ENCODE measurements at places on chromosomes 4 and X.

DNA sequence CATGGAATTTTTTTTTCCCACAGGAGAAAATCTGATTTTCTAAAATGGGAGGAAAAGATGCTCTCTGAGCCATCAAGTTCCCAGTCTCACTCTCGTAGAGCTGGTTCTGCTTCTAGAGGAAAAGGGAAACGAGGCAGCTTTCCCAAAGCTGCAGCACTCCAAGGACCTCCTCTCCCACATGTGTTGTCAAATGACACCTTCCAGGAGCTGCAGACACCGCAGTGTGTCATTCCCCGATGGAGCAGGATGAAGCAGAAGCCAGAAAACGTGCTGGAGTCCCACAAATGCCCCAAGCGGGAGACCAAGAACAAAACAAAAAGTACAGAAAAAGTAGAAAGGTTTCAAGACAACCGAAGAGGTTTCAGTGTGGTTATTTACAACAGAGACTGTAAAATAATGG is 348.1 kb downstream of the ARHGAP10 start:
- no peak for DNase-seq

DNA sequence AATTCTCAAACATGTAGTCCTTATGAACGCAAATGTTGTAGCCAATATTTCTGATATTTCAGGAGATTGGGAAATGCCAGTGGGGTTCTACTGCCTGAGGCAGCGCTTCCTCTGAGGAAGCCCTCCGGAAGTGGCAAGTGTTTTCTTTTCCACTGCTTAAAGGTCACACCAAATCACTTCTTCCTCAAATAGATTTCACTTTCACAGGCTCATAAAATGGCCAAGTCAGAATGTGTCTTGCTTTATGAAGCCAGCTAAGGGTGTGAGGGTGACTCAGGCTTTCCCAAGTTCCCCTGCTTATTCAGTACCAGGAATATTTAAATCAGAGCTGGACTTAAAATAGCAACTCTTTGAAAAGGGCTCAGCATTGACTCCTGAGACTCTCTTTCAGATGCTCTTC is 514.2 kb upstream of the DIPK2B start:
- no peak for DNase-seq

DNA sequence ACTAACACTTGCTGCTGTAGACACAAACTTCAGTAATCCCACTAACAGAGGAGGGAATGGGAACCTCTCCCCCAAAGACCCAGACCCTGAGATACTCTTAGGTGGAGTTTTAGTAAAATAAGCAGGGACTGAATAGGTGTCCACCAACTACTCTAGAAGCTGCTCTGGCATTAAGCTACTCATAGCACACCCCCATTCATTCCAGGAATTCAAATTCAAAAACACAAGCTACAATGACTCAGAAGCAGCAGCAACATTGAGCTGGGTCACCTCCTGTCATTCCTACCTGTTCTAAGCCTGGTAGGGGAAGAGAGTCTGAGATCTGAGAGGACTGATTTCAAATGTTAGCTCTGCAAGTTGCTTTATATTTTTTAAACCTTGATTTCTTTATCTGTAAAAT is 135.4 kb upstream of the FRMPD4 start:
- no peak for DNase-seq

GRCh38 chr4:169268951-169269760 is 1.6 kb downstream of the SH3RF1 start:
- DNase-seq, result no peak

- DNase-seq, result no peak
Observed at GRCh38 chrX:23403849-23404248, 69.2 kb downstream of the PTCHD1 start.

GRCh38 chrX:119991005-119991787 is 47.6 kb upstream of the NKAP start:
- no peak for DNase-seq

GRCh38 chrX:152632445-152633097 is 5.1 kb upstream of the GABRQ start:
- peak; percentile 65 for DNase-seq

DNA sequence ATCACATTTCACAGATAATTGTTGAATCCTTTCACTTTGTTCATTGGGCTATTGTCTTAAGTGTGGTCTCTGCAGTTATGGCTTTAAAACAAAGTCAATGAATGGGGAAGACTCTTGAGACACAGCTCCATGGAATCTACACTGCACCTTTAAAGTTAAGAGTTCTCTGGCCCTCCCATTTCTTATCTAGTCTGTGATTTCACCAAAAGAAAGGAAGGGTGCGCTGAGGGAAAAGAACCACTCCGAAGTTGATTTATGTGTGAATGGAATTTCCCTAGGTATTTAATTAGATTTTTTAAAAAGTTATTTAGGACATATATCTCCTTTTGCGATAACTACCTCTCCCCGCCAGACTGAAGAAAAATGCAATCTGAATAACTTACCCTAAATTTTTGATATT is 2.5 kb downstream of the SEPTIN11 start:
- DNase-seq, result no peak

DNA sequence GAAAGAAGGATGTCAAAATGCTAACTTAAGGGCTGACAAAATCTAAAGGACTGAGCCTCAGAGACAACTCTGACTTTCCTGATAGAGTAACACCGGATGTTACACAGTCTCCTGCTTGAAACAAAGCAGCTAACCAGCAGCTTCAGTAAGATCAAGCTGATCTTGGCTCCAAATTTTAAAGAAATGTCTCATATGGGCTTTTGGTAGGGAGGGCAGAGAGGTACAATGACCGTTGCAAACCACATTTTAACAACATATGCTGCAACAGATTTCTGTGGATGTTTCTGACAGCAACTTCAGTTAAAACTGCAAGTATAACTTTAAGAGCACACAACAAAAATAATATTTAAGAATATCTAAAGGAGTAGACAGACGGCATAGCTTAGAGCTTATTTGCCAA is 9.1 kb downstream of the RPGR start:
- no peak for DNase-seq

- DNase-seq, result no peak
Observed at GRCh38 chr4:20532871-20533870, 167.1 kb upstream of the PACRGL start.

- DNase-seq, result no peak
Observed at GRCh38 chrX:103806862-103807474, 25.1 kb downstream of the RAB9B start.

DNA sequence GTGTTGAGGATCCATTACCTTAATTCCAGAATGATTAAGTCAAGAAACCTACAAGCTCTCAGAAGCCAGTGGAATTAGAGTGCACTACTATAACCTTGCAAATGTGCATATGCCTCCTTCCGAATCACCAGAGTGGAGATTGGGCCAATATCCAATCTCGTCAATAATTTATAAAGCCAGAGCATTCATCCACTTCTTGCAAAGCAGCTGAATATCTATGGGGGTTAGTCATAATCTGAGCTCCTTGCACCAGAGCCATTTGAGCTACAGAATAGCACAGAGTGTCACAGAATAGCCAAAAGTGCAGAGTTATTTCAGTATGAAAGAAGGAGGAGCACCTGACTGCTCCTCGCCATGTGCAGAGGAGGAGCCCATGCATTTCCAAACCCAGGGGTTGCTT is 69.2 kb upstream of the MTM1 start:
- DNase-seq, result no peak

DNA sequence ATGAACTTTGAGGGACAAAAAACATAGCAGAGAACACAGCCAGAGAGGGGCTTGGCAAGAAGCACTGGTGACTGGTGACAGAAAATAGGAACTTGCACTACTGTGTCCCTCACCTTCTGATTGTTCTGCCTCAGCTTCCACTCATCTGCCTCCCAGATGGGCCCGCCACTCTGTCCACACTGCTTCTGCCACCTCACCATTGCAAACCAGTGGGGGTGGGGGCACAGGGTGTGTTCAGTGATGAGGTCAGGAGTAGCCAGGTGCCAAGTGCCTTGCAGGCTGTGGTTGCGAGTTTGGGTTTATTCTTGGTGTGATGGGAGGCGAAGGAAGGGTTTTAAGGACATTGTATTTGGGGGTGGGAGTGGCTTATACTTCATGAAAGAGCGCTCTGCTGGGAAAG is 9.1 kb upstream of the UBA1 start:
- peak; percentile 13 for DNase-seq

DNA sequence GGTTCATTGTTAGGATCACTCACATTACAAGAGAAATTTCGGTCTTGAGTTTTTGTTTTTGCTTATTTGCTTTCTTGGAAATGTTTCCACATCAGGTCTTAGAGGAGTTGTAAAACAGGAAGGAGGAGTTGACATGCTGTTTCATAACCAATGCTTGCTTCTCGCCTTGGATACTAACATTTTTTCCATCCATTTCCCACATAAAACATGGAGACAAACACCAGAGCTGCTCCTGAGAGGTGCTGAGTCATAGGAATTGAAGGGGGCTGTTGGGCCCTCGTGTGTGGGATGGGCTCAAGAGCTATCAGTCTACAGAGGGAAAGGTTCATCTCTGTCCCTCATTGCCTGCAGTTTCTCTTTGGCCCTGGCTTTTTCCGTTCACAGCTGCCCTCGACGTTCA is 29.9 kb downstream of the TBL1X start:
- DNase-seq, result no peak

GRCh38 chr4:125091-125771 is 930 bp downstream of the ZNF718 start:
- peak; percentile 64 for DNase-seq

DNA sequence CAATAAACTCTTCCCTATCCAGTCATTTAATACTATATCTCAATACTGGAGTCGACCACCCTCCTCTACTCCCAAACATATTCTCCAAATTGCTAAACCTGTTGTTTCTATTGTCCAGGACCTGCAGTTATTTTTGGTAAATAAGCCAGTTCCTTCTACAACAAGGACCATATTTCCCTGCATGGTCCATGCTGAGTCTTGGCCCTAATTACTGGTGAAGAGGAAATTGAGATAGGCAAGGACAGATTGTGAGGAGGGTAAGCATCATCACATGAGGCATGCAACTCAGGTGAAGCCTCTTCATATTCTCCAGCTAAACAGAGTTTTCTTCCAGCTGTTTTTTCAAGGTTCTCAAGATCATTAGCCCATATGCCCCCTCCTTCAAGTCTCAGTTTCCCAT is 1193.6 kb downstream of the RAPGEF2 start:
- no peak for DNase-seq

DNA sequence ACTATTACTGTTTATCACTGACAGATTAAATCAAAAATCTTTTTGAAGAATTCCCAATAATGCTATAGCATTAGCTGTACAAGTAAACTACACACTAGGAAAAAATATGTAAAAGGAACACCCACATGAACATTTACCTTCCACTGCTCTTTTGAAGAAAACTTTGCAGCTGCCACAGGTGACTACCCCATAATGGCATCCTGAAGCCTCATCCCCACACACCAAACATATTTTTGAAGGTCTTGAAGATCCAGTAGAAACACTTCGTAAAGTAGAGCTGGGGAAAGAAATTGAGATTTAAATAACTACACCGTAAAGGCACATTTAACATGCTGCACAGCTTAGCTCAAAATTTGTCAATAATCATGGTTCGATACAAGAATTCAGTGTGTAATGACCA is 182.4 kb downstream of the NR3C2 start:
- no peak for DNase-seq

GRCh38 chr4:73281396-73281795 is 22.8 kb upstream of the ANKRD17 start:
- DNase-seq, result no peak

- no peak for DNase-seq
Observed at GRCh38 chr4:85725721-85726170, 250.8 kb downstream of the ARHGAP24 start.

- no peak for DNase-seq
Observed at GRCh38 chrX:109841869-109842579, 109.0 kb upstream of the ACSL4 start.

DNA sequence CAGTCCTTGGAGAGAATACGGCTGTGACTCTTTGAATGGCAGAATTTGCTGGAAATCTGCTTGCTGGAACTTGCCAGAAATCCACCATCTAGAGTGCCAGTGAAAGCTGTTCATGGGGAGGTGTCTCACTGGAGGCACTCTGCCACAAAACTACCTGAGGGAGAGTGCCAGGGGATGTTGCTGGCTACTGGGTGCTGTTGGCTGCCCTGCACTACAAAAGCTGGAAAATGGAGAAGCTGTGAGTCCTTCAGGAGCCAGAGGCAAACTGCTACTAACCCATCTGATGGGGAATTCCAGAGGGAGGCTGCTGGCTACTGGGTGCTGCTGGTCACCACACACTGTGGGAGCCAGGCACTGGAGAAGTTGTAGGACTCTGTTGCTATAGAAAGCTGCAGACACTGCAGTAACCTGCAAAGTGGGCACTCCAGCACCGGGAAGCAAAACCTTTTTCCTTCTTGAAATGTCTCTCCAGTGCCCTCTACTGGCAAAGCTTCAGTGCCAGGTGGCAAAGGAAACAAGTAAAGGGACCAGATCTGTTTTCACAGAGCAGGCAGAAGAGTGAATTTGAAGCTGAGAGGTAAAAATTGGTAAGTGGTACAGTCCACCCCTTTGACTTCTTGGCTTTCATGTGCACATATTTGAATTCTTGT is 47.8 kb upstream of the HSD17B10 start:
- peak; percentile 70 for DNase-seq

Measured in activated effector memory CD4-positive, alpha-beta T cell treated with anti-CD3 and anti-CD28 coated beads, Interleukin-2, amount 50 U/mL, for 16 hours (primary cell).